ENCODE measurements at places on chromosomes 11 and 22.

- DNase-seq, result no peak
Observed at GRCh38 chr11:65554842-65555430, 3.2 kb downstream of the LTBP3 start.

GRCh38 chr11:112554586-112554985 is 293.9 kb upstream of the PLET1 start:
- no peak for DNase-seq

DNA sequence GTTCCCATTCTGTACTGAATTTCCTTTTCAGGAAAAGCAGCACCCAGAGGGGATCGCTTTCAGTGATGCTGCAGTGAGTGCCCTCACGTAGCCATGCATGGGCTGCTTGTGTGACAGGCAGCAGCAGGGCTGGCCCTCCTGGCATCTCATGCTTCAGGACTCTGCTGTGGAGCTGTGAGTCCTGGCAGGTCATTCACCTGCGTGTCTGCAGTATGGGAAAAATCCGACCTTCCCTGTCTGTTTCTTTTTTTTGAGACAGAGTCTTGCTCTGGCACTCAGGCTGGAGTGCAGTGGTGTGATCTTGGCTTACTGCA is 13.4 kb downstream of the GLB1L2 start:
- no peak for DNase-seq

DNA sequence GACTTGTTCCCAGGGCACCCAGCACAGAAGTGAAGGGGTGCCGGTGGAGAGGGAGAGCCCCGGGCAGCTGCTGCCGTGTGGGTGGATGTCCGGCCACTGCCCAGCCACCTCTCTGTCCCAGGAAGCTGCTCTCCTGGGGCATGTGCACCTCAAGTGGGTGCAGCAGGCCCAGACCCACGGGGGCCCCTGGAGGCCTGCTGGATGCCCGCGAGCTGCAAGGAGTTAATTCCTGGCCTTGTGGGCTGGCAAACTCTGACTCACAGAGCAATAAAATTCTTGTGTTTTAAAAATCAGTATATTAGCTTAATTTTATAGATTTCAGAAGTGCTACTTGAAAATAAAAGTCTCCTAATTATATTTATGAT is 37.4 kb upstream of the KCNQ1OT1 start:
- no peak for DNase-seq

DNA sequence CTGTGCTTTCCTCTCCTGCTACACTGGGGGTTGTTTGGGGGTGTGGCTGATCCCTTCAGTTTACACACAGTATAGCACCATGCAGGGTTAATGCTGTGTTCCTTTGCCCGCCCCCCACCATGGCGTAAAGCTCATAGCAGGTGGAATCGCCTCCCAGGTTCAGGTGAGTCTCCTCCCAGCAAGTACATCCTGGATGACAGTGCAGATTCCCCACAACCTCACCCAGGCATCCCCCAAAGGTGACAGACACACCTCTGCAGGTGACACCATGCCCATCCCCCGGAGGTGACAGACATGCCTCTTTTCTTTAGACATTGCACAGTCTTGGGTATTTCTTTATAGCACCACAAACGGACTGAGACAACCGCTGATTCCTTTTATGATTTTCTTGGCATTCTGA is 343.7 kb downstream of the BRD1 start:
- no peak for DNase-seq
